H4 (cell line): ENCODE measurements at places on chromosomes 1 and 21.

DNA sequence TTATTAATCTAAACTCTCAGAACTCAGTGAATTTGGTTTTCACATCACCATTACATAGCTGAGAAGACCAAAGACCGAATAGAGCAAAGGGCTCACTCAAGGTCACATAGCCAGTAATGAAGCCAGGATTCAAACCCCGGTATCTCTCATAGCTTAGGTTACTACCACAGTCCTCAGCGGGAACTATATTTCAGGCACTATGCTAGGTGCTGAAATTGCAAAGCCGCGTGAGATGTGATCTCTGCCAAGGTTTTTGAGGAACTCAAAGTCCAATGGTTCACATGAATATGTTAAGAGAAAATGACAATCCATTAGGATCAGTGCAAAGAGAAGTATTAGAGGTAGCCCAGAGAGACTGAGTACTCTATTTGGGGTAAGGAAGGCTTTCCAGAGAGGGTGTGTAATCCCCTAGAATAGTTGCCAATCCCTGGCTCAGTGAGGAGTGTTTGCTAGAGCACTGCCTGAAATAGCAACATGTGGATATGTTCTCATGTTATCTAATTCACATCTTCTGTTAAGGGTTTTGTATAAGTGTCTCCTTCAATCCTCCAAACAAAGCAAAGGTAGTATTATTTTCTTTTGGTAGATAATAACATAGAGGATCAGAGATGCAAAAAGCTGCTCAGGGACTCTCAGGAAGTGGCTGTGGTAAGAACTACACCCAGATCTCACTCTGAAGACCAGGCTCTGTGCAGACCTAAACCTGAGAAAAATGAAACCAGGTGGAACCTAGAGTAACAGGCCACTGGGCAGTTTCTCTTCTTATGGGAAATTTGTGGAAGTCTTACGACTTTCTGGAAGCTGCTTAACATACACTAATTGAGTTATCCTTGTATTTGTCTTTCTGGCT lies 93.1 kb upstream of the C8B start:
- no peak for DNase-seq

GRCh38 chr1:2143814-2144500 lies 50.6 kb downstream of the FAAP20 start:
- DNase-seq: no peak

DNA sequence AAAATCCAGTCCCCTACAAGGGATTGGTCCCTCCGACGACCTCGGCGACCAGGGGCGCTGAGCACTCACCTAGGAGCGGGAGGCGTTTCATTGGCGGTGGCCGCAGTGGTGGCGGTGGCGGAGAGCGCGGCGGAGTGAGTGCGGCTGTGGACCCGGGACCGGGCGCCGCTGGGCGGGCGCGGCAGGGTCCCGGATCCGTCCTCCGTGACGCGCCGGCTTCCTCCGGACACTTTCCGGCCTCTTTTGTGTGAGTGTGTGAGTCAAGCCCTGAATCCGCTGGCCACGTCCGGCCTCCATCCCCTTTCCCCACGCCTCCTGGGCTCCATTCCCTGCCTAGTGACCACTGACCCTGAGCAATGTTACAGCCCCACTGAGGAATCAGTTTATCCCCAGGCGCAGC lies at the start of gene ADGRL4:
Gene ADGRL4, minus strand, starts transcription at position 167 of the 400 bp plus-strand sequence. Its CDS starts 76 bp downstream, at position 91.
- DNase-seq: no peak

- DNase-seq: no peak
These were observed 20.7 kb downstream of the DDX20 start for GRCh38 chr1:111776391-111776790.

- DNase-seq: no peak
These were observed 14.1 kb downstream of the TMEM201 start for GRCh38 chr1:9602794-9603167.

DNA sequence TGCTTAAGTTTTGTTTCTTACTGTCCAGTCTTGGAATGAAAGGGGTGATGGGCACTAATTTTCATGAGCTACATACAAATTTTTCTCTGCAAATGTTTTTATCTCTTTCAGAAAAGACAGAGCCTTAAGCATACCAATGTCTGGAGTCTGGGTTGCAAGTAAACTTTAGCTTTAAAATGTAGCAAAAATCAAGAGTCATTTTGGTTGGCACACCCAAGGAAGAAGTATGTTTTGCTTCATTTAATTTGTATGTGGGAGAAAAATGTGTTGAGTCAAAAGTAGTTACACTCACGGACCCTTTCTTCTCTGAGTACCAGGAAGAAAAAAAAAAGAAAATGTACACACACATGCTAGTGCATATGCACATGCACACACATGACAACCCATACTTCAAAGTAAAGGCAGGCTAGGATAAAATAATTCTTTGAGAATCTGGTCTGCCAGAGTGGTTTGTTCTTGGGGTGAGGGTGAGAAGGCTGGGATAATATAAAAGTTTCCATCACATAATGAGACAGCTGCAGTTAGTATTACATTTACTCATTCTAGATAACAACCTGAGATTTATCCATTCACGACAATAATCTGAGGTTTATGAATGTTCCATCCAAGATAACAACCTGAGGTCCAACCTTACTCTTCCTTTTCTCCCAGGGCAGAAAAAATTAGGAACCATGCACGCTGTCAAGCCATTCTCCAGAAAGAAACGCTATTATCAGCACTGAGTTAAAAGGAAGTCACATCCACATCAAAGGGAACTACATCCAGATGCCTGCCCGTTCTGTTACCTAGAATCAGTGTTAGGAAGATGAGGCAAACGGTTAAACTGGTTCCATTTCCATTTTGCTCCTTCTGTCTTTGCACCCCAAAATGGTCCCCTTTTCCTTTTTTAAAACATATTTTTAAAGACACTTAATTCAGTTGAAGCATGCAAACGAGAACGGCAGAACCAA lies 9.3 kb downstream of the DPYD start:
- no peak for DNase-seq

DNA sequence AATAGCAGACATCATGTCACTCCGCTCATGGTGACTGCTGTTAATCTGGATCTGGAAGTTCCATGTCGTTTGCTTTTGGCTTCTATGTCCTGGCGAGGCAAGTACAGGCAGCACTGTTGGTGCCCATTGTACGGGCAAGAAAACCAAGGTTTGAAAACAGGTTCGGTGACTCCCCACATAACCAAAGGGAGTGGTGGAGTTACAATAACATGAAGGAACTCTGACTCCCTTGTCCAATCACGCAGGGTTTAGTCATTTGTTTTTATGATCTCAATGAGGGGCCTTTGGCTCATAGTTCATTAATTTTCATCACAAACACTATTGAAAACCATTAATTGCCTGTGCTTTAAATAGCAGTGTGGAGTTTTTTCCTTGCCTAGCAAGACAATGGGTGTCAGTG lies 82.9 kb upstream of the SSX2IP start:
- no peak for DNase-seq

GRCh38 chr1:230102046-230102445 lies 35.0 kb downstream of the GALNT2 start:
- DNase-seq: no peak

GRCh38 chr1:181033128-181033798 lies 520 bp upstream of the MR1 start:
- DNase-seq: no peak

GRCh38 chr1:17606826-17607440 lies 67.4 kb downstream of the ARHGEF10L start:
- DNase-seq: peak; percentile 53

GRCh38 chr1:170886460-170886859 lies 48.9 kb upstream of the MROH9 start:
- DNase-seq: no peak

GRCh38 chr21:14497825-14498224 lies 48.3 kb downstream of the SAMSN1 start:
- no peak for DNase-seq

DNA sequence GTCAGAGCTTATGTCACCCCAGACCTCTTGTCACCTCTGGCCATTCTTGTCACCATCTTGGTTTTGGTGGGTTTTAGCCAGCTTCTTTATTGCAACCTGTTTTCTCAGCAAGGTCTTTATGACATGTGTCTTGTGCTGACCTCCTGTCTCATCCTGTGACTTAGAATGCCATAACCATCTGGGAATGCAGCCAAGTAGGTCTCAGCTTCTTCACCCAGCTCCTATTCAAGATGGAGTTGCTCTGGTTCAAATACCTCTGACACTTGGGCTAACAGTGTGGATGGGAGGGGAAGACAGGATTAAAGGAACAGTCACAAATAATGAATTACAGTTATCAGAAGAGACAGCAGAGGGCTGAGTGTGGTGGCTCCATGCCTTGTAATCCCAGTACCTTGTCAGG lies 30.5 kb upstream of the PIK3CD start:
- DNase-seq: no peak

DNA sequence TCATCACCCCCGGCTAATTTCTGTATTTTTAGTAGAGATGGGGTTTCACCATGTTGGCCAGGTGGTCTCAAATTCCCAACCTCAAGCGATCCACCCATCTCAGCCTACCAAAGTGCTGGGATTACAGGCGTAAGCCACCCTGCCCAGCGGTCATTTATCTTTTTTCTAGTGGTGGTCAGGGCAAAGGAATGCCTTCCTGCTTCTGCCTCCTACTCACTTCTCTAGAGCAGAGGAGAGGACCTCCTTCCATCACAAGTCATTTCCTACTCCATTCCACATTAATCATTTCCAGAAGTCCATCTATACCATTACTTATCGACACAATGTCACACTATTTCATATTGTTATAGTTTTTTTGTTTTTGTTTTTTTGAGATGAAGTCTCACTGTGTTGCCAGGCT lies 13.3 kb downstream of the FBXO42 start:
- no peak for DNase-seq

GRCh38 chr1:205632669-205633169 lies 908 bp upstream of the ELK4 start:
- DNase-seq: no peak

GRCh38 chr1:53810497-53810896 lies 27.6 kb downstream of the NDC1 start:
- no peak for DNase-seq

DNA sequence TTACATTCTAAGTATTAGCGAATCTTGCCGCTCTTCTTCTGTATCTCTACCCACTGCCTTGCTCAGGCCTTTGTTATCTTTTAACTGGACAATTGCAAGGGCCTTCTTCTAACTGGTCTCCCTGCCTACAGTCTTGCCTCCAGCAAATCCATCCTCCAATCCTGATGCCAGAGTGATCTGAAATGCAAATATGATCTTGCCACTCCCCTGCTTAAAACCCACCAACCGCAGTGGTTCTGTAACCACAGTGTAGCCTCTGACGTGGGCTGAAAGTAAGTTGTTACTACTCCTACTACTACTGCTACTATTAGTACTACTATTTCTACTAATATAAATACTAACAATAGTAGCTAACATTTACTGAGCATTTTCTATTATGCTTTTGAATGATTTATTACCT lies 12.4 kb downstream of the MOV10 start:
- no peak for DNase-seq

GRCh38 chr21:28410256-28410655 lies 582.4 kb downstream of the LTN1 start:
- DNase-seq: no peak

DNA sequence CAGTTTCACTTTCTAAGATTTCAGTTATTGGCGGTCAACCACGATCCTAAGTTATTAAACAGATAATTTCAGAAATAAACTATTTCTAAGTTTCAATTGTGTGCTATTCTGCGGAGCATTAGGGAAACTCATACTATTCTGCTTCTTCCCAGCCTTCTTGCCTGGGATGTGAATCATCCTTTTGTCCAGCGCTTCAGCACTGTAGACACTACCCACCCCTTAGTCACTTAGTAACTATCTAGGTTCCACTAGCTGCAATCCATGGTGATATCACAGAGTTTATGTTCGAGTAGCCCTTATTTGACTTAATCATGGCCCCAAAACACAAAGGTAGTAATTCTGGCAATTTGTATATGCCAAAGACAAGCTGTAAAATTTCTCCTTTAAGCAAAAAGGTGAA lies 279.9 kb upstream of the ADAMTS5 start:
- DNase-seq: no peak

- no peak for DNase-seq
These were observed 134.4 kb downstream of the S1PR1 start for GRCh38 chr1:101371259-101371658.

DNA sequence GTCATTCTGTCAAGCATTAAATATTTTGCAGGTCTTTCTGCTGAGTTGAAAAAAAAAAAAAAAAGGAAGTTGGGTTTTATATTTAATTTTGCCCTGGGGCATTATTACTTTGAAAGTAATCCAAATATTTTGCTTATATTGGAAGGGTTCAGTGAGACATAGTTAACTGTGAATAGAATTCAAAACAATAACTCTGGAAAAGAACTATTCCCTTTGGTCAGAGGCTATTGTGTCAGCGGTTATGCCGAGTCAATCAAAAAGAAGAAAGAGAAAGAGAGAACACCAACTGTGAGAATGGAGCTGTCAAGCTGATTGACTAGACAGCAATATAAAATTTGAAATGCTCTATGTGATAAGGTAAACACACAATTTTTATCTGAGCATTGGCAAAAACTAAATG lies 761.7 kb downstream of the ADGRL2 start:
- no peak for DNase-seq

DNA sequence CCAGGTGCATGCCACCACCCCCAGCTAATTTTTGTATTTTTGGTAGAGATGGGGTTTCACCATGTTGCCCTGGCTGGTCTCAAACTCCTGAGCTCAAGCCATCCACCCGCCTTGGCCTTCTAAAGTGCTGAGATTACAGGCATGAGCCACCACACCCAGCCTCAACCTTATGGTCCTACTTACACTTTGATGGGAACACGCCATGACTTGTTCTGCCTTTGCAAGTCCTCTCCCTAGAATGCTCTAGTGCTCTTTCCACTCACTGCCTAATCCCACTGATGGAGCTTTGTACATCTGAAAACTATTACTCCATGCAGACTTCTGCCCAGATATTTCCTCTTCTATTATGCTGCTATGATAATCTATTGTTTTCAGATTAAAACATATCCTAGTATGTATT lies 174.3 kb downstream of the DAB1 start:
- no peak for DNase-seq

DNA sequence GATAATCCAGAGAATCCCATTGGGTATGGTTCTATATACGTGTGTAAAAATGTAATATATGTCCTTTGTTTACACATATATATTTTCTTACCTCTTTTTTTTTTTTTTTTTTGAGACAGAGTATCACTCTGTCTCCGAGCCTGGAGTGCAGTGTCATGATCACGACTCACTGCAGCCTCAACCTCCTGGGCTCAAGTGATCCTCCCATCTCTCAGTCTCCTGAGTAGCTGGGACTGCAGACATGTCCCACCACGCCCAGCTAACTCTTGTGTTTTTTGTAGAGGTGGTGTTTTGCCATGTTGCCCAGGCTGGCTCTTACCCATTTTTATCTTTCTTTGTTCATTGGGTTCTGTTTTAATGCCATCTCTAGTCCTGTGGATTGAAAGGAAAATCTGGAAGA lies 59.5 kb downstream of the ZBTB17 start:
- no peak for DNase-seq

DNA sequence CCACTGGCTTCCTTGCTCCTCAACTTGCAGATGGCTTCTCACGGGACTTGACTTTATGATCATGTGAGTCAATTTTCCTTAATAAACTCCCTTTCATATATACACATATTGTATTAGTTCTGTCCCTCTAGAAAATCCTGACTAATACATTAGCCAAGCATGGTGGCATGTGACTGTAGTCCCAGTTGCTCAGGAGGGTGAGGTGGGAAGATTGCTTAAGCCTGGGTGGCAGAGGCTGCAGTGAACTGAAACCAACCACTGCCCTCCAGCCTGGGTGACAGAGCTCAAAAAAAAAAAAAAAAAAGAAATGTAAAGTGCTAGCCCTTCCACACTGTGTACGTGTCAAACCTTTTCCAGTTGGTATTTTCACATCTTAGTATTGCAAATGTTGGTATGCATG lies 857.0 kb downstream of the LTN1 start:
- peak; percentile 23 for DNase-seq
